ENCODE measurements at places on chromosomes 4 and X. TPM values are rescaled to one million over a fixed set of nuclear protein-coding genes. Genes with fewer than 3 reads are reported as not detected.

- H3K4me1 ChIP-seq = no peaks in the 10 kb centered on the region
- H3K36me3 ChIP-seq = no peaks in the 10 kb centered on the region
Measured at GRCh38 chrX:56125946-56126345, 106.2 kb upstream of the KLF8 start.

- DNase-seq = peak; percentile 69
- no peak within 1 kb of the TSS for H3K27ac ChIP-seq
- no peaks in the 10 kb centered on the region for H3K36me3 ChIP-seq
- peaks cover 9% of the 10 kb centered on the region for H3K4me1 ChIP-seq
- H3K27me3 ChIP-seq = peaks cover 59% of the 10 kb centered on the region
- peak within 1 kb of the TSS; percentile 63 for H3K4me3 ChIP-seq
Measured at GRCh38 chrX:137565921-137566745, at the start of gene ZIC3. Gene ZIC3, plus strand, starts transcription at chrX:137566127. Its CDS starts 565 bp downstream, at chrX:137566692.

GRCh38 chrX:13654116-13654515 is 1.2 kb downstream of the TCEANC start:
- H3K4me1 ChIP-seq = peaks cover 4% of the 10 kb centered on the region
- no peaks in the 10 kb centered on the region for H3K36me3 ChIP-seq
- no peaks in the 10 kb centered on the region for H3K27me3 ChIP-seq
- peak overlapping the region; percentile 63 for H3K4me3 ChIP-seq

DNA sequence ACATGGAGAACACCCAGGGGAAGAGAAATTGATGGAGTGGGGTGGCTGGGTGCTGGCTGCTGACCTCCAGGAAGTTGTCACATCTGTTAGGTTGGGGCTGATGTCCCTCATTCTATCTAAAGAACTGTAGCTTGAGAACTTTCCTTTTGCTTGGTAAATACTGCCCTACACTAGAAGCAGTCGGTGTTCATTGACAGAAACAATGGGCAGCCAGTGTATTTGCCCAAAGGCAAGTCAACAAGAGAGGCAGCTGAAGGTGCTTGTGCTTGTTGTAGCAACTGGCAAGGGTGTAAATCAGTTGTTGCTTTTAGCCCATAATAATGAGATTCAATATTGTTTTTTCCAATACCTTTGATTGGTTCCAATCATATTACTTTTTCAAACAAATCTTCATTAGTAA is 956 bp downstream of the TMEM154 start:
- no peaks in the 10 kb centered on the region for H3K4me1 ChIP-seq
- H3K27me3 ChIP-seq = no peaks in the 10 kb centered on the region
- no peaks in the 10 kb centered on the region for H3K36me3 ChIP-seq
- H3K27ac ChIP-seq = no peak overlapping the region
- no peak overlapping the region for H3K4me3 ChIP-seq

DNA sequence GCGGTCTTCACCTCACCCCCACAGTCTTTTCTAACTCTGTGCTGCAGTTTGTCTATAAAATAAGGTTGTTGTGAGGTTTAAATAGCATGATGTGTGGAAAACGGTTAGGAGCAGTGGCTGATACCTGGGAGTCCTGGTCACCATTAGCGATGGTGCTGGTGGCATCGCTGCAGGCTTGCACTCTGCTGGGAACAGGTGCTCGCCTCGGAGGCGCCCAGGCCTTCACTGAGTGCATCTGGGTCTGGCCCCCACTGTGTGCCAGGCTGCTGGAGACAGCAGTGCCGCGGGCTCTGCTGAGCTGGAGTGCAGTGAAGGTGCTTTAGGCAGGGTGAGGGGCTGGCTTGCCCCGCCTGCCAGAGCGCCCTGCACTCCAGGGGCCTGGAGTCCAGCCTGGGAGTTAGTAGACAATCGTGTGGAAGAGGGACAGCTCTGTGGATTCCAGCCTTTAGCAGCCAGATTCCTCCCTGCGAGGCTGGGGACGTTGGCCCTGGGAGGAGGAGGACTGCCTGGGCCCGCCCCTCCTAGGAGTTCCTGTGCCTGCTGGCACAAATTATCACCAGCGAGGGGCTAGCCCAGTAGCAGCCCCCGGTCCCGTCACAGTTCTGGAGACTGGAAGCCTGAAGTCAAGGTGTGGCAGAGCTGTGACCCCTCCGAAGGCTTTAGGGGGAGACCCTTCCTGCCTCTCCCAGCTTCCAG is 7.3 kb downstream of the RGS12 start:
- H3K27me3 ChIP-seq = no peaks in the 10 kb centered on the region
- peak; percentile 47 for DNase-seq
- H3K36me3 ChIP-seq = no peaks in the 10 kb centered on the region
- H3K27ac ChIP-seq = no peak overlapping the region
- peaks cover 35% of the 10 kb centered on the region for H3K4me1 ChIP-seq

GRCh38 chr4:55673424-55673823 is 37.3 kb upstream of the NMU start:
- no peaks in the 10 kb centered on the region for H3K27me3 ChIP-seq
- no peak overlapping the region for H3K27ac ChIP-seq
- H3K4me1 ChIP-seq = no peaks in the 10 kb centered on the region
- H3K36me3 ChIP-seq = no peaks in the 10 kb centered on the region
- DNase-seq = no peak

GRCh38 chrX:149984411-149984810 is 46.1 kb upstream of the EOLA2 start:
- H3K4me1 ChIP-seq = peaks cover 9% of the 10 kb centered on the region
- no peak overlapping the region for H3K4me3 ChIP-seq
- H3K27me3 ChIP-seq = no peaks in the 10 kb centered on the region
- DNase-seq = no peak
- H3K36me3 ChIP-seq = no peaks in the 10 kb centered on the region

- H3K27me3 ChIP-seq = no peaks in the 10 kb centered on the region
- DNase-seq = no peak
- H3K36me3 ChIP-seq = no peaks in the 10 kb centered on the region
- H3K27ac ChIP-seq = no peak overlapping the region
- H3K4me3 ChIP-seq = no peak overlapping the region
- no peaks in the 10 kb centered on the region for H3K4me1 ChIP-seq
Measured at GRCh38 chr4:100497791-100498190, 20.0 kb downstream of the EMCN start.

GRCh38 chr4:17066972-17067371 is 168.5 kb upstream of the LDB2 start:
- no peaks in the 10 kb centered on the region for H3K36me3 ChIP-seq
- no peak for DNase-seq
- H3K4me3 ChIP-seq = no peak overlapping the region
- H3K27ac ChIP-seq = no peak overlapping the region

DNA sequence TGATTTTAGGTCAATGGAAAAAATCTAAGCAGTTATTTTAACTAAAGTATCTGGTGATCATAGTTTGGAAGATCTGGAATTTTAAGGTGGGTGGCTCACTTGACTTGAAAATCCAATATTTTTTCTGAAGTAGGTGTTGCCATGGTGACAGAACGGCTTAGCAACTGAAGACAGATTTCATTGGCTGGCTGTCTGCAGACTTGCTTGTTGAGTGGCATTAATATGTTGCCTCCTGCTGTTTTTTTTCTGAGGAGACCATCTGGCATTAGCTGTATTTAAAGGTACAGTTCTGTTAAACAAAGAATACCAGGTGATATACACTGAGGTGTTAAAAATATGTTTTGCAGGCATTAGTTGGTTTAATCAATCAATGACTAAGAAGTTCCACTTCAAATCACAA is 19.8 kb downstream of the CPE start:
- H3K36me3 ChIP-seq = no peaks in the 10 kb centered on the region
- no peaks in the 10 kb centered on the region for H3K27me3 ChIP-seq
- DNase-seq = no peak
- H3K27ac ChIP-seq = no peak overlapping the region

DNA sequence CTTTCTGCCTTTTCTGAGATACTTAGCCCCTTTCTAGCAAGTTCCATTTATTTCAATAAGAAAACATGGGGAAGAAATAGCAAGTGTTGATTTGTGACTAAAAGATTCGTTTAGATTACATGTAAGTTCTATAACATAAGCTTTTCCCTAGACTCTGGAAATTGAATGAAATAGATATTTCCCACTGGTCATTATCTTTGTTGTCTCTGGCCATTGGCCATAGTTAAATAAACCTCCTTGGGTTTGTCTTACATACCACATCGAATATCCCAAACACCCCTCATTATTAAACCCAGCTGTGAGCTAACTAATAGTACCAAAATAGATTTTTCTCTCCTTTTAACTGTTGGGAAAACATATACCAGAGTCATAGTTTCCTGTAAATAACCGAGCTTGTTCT is 534.8 kb downstream of the IQCM start:
- DNase-seq = no peak
- no peaks in the 10 kb centered on the region for H3K36me3 ChIP-seq
- H3K27me3 ChIP-seq = no peaks in the 10 kb centered on the region
- H3K4me3 ChIP-seq = no peak overlapping the region
- no peaks in the 10 kb centered on the region for H3K4me1 ChIP-seq

GRCh38 chr4:182219411-182220056 is 23.7 kb upstream of the TENM3 start:
- no peak overlapping the region for H3K4me3 ChIP-seq
- H3K27ac ChIP-seq = no peak overlapping the region
- H3K4me1 ChIP-seq = no peaks in the 10 kb centered on the region
- H3K36me3 ChIP-seq = no peaks in the 10 kb centered on the region
- no peak for DNase-seq

GRCh38 chr4:39637586-39638353 is 895 bp downstream of the SMIM14 start:
- H3K27me3 ChIP-seq = no peaks in the 10 kb centered on the region
- H3K4me1 ChIP-seq = no peaks in the 10 kb centered on the region
- peak overlapping the region; percentile 98 for H3K27ac ChIP-seq
- H3K36me3 ChIP-seq = peaks cover 12% of the 10 kb centered on the region

DNA sequence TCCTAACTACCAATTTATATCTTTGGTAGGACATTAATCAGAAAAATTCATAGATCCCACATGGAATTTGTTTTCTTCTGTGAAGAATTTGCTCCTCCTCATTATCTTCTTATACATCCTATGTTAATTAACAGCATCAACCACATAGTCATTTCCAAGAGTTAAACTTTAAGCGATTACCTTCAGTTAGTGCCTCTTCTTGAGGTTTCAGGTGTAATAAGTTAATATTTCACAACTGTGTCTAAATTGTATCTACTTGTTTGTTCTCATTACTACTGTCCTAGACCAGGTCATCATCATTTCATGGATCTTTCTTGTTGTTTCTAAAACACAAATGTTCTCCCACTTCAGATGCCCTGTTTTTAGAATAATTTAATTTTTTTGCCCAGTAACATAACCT is 457.9 kb downstream of the FAT4 start:
- H3K36me3 ChIP-seq = no peaks in the 10 kb centered on the region
- no peak overlapping the region for H3K4me3 ChIP-seq
- no peaks in the 10 kb centered on the region for H3K27me3 ChIP-seq
- H3K4me1 ChIP-seq = no peaks in the 10 kb centered on the region

- no peaks in the 10 kb centered on the region for H3K36me3 ChIP-seq
- H3K4me1 ChIP-seq = no peaks in the 10 kb centered on the region
- no peak overlapping the region for H3K27ac ChIP-seq
- H3K4me3 ChIP-seq = no peak overlapping the region
- DNase-seq = no peak
Measured at GRCh38 chr4:154908168-154908567, 127.1 kb downstream of the RBM46 start.

- DNase-seq = no peak
- H3K27ac ChIP-seq = no peak overlapping the region
Measured at GRCh38 chr4:59393780-59394179, 1806.3 kb upstream of the ADGRL3 start.

DNA sequence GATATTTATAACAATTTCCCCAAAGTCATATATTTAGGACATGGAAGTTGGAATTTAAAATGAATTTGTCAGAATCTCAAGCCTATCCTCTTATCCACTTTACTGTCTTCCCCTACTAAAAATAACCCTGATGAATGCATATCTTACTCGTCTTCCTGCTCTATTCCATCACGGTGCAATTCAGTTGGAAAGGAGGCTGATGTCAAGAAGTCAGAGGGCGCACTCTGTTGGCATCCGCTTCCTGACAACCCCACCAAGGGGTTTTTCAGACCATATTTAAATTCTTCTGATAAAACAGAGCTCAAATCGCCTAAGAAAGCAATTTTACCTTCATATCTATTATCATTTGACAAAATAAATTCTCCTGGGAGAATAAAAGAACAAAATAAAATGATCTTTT is 233.5 kb downstream of the ARHGAP24 start:
- H3K27me3 ChIP-seq = no peaks in the 10 kb centered on the region
- H3K36me3 ChIP-seq = no peaks in the 10 kb centered on the region
- peaks cover 13% of the 10 kb centered on the region for H3K4me1 ChIP-seq
- no peak overlapping the region for H3K4me3 ChIP-seq

DNA sequence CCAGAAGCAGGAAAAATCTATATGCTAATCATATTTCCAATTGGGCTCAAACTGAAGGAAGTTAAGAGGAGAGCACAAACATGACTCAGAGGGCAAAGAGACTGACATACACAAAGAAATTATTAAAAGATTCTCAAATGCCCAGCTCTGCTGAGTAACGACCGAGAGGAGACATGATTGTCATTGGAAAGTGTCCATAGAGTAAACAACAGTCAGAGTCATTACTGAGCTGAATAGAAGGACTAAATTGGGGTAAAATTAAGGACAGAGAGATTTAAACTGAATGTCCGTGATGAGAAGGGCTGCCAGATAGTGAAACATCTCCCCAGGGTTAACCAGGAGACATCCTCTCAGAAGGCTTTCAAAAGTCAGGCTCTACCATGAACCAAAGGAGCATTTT is 111.2 kb upstream of the GALNT7 start:
- no peaks in the 10 kb centered on the region for H3K36me3 ChIP-seq
- no peak for DNase-seq
- no peak overlapping the region for H3K4me3 ChIP-seq
- no peaks in the 10 kb centered on the region for H3K27me3 ChIP-seq
- H3K27ac ChIP-seq = no peak overlapping the region

GRCh38 chr4:36677874-36678273 is 396.5 kb downstream of the DTHD1 start:
- H3K36me3 ChIP-seq = no peaks in the 10 kb centered on the region
- no peak overlapping the region for H3K4me3 ChIP-seq
- no peak for DNase-seq
- no peaks in the 10 kb centered on the region for H3K4me1 ChIP-seq
- H3K27me3 ChIP-seq = no peaks in the 10 kb centered on the region

GRCh38 chr4:93748373-93749291 is 79.9 kb upstream of the ATOH1 start:
- no peaks in the 10 kb centered on the region for H3K36me3 ChIP-seq
- DNase-seq = no peak
- H3K4me1 ChIP-seq = no peaks in the 10 kb centered on the region
- H3K27ac ChIP-seq = no peak overlapping the region

- H3K27ac ChIP-seq = no peak overlapping the region
- no peak for DNase-seq
- H3K4me1 ChIP-seq = no peaks in the 10 kb centered on the region
- H3K36me3 ChIP-seq = no peaks in the 10 kb centered on the region
Measured at GRCh38 chrX:57752866-57753265, 72.8 kb upstream of the NLRP2B start.

Gene PRIMPOL
- 10.9 TPM for total RNA-seq

Gene ZC4H2
- 6.3 TPM for total RNA-seq

Gene POF1B
- 5.7 TPM for total RNA-seq

Gene SLC6A14
- not detected for total RNA-seq

Gene S100P
- total RNA-seq = 2.3 TPM

Gene STS
- total RNA-seq = 6.9 TPM

Gene YY2
- total RNA-seq = 0.63 TPM

Gene FRG2
- total RNA-seq = not detected

Gene GC
- total RNA-seq = not detected

Gene PLP1
- total RNA-seq = 5.0 TPM

Gene LYAR
- 8.6 TPM for total RNA-seq

Gene NAA11
- not detected for total RNA-seq

Gene RASSF6
- total RNA-seq = not detected
